ENCODE measurements at places on chromosomes 11 and 22. TPM values are rescaled to one million over a fixed set of nuclear protein-coding genes. Genes with fewer than 3 reads are reported as not detected.

DNA sequence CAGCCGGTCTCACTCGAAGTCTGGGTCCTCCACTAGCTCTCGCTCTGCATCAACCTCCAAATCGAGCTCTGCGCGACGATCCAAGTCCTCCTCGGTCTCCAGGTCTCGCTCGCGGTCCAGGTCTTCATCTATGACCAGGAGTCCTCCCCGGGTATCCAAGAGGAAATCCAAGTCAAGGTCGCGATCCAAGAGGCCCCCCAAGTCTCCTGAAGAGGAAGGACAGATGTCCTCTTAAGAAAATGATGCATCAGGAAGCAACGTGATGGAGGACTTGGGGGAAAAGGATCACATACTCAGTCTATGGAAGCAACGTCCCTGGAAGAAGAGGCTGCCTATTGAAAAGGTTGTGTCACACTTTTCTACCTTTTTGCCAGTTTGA lies 1.1 kb downstream of the SRSF8 start:
- peak overlapping the region; percentile 99 for H3K27ac ChIP-seq
- no peaks in the 10 kb centered on the region for H3K27me3 ChIP-seq
- H3K36me3 ChIP-seq: peaks cover 22% of the 10 kb centered on the region

DNA sequence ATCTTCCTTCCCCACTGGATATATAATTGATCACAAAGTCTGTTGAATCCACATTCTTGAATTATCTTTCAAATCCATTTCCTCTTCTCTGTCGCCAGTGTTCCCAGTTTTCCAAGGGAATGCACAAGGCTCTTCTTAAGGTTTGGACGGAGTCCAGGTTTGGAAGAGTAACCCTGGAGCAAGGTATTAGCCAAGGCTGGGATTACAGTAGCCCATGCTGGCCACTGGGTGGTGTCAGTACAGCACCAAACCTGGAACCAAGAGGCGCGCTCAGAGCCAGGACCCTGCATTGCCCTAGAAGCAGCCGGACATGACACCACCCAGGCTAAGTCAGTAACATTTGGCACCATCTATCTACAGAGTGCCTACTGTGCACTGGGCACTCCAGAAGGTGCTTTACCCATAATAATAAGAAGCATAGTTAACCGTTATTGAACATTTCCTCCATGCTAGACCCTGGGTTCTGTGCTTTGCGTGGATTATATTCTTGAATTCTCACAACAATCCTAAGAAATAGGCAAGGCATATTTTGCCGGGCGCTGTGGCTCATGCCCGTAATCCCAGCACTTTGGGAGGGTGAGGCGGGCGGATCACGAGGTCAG lies 48.0 kb upstream of the CLPB start:
- H3K27me3 ChIP-seq: peaks cover 18% of the 10 kb centered on the region
- H3K4me1 ChIP-seq: peaks cover 3% of the 10 kb centered on the region
- no peak overlapping the region for H3K4me3 ChIP-seq
- no peaks in the 10 kb centered on the region for H3K36me3 ChIP-seq

DNA sequence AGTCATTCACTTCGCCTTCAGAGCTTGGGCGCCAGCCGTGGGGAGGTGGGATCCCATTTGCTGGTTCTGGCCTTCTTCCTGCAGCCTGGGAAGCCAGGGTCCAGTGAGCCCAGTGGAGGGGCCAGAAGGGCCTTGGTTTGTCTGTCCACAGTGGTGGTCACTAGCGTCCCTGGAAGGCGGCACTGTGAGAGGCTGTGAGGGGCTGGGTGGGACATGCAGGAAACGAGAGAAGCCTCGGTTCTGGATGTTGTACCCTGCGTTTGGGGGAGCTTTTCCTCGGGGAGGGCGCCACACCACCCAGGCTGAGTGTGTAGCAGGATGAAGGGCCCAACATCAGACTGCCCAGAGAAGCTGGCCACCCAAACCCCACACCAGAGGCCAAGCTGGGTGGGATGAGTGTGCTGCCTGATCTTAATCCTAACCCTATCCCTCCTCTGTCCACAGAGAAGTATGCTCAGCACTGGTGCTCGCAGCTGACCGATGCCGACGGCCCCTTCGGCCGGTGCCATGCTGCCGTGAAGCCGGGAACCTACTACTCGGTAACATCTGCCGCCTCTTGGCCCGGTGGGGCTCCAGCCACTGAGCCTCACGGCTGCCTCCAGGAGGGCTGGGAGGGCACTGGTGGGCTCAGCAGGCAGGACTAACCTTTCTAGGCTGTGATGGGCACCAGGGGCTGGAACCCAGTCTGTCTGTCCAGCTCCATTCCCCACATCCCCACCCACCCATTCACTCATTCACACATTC lies 14.4 kb downstream of the MUC5AC start:
- no peaks in the 10 kb centered on the region for H3K27me3 ChIP-seq
- no peak overlapping the region for H3K4me3 ChIP-seq
- no peaks in the 10 kb centered on the region for H3K36me3 ChIP-seq
- no peak for DNase-seq
- no peaks in the 10 kb centered on the region for H3K4me1 ChIP-seq

The PATZ1 gene
- total RNA-seq: 37.4 TPM

The WNT11 gene
- 0.16 TPM for total RNA-seq

The SPON1 gene
- not detected for total RNA-seq

Measured in activated B cell treated with CpG ODN at 0.5 μM for 24 hours (primary cell).